H54 (cell line): ENCODE measurements at places on chromosomes 3 and 15.

- DNase-seq: no peak
Measured at GRCh38 chr3:157294953-157295352, 135.0 kb upstream of the CCNL1 start.

GRCh38 chr3:78633626-78634025 is 1134.2 kb downstream of the ROBO1 start:
- DNase-seq: no peak

GRCh38 chr3:23389686-23390085 is 186.6 kb downstream of the UBE2E2 start:
- DNase-seq: no peak

DNA sequence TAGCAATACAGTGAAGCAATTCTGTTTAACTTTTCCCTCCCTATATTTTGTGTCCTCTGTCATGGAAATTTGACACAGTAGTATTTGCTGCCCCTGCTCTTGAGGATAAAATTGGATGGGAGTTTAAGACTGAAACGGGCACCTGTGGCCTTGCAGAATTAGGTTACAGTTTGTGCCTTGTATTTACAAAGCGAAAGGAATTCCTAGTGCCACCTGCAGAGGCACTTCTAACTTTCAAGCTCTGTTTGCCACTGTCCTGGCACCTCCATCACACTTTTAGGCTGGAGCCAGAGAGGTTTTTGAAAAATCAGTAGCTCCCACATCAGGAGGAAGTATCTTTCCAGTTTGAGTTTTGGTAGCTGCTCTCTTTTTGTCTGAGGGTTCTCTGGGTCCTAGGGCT is 39.5 kb downstream of the CD86 start:
- DNase-seq: no peak

GRCh38 chr15:86743283-86743903 is 663.7 kb downstream of the AGBL1 start:
- peak; percentile 0 for DNase-seq

- DNase-seq: no peak
Measured at GRCh38 chr15:101239724-101240136, 12.1 kb downstream of the CHSY1 start.

DNA sequence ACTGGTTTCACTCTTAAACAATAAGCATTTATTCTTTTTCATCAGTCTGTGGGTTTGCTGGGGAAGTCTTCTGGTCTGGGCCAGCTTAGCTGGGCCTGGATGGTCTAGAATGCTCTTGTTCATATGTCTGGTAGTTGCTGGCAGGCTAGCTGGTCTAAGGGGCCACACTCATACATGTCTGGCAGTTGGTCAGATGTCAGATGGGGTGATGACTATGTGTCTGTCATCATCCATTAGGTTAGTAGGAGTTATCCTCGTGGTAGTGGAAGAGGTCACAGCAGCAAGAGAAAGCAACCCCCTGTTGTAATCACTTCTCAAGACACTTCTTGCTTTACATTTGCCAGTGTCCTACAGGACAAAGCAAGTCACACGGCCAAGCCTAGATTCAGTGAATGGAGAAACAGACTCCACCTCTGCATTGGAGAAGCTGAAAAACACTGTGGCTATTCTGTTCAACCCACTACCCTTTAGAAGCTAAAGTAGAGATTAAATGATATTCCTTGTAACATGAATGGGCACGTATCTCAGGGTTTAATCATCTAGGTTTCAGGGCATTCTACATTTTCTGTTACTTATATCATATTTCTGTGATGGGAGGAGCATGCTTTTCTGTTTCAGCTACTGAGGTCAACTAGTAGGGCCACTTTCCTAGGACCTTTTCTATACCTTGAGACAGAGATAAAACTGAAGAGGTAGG is 5.5 kb upstream of the ARID3B start:
- DNase-seq: no peak

- DNase-seq: no peak
Measured at GRCh38 chr15:71691458-71692417, 118.6 kb upstream of the NR2E3 start.
